Stimulated activated CD4-positive, alpha-beta T cell treated with anti-CD3 and anti-CD28 coated beads, Interleukin-4, amount 100 ng/mL, for 24 hours (primary cell): ENCODE measurements at places on chromosomes 7 and 10.

DNA sequence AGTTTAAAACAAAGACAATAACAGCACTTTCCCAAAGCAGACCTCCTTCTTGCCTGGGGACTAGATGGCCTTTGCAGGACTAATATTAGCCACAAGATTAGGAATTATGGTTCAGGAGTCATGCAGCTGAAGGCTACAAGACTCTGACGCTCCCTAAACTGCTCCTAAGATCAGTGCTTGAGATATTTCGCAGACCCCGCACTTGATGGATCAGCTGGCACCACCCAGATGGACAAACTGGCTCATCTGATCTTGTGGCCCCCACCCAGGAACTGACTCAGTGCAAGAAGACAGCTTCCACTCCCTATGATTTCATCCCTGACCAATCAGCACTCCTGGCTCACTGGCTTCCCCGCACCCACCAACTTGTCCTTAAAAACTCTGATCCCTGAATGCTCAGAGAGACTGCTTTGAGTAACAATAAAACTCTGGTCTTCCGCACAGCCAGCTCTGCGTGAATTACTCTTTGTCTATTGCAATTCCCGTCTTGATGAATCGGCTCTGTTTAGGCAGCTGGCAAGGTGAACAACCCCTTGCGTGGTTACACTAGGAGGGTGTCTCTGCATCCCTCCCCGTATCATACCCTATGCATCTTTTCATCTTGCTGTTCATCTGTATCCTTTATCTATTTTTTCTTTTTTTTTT lies 26.9 kb upstream of the NRBF2 start:
- DNase-seq, result no peak

GRCh38 chr7:156764766-156765165 lies 124.2 kb downstream of the RNF32 start:
- no peak for DNase-seq

DNA sequence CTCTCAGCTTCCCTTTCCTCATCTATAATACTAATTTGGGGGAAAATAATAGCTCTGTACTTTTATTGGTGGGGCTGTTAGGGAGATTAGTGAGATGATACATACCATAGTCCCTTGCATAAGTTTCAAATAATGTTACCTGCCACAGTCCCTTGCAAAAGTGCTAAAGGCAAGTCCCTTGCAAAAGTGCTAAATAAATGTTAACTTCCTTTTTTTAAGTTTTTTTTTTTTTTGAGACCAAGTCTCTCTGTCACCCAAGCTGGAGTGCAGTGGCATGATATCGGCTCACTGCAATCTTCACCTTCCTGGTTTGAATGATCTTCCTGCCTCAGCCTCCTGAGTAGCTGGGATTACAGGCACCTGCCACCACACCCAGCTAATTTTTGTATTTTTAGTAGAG lies 43.4 kb upstream of the SRGN start:
- DNase-seq, result no peak

DNA sequence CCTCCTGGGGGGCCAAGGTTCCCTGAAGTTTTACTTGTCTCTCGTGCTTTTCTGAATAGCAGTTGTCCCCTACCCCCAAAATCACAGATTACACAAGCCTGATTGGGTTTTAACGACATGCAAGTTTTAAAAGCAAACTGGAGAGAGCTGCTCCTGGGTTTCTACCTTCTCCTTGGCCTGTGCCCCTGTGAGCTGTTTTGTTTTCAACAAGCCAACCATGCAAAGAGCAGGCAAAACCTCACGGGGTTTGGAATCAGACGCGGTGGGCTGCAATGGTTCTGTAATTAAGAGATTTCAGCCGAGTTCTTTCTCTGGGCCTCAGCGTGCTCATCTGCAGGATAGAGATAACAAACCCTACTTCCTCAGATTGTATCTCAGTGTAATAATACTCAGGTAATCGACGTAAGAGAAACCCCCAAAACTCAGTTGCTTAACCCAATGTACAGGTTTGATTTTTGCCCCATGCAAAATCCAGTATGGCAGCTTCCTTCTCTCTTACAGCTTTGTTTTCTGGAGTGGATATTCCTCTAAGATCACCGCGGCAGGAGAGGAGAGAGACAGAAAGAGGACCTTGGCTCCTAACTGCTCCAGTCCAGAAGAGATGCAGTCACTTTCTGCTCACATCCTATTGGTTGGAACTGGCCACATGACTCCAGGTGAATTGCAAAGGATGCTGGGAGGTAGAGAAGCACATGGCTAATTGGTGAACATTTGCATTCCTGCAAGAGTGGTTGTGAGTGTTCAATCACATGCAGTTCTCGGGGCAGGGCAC lies 42.0 kb downstream of the MYL10 start:
- no peak for DNase-seq

DNA sequence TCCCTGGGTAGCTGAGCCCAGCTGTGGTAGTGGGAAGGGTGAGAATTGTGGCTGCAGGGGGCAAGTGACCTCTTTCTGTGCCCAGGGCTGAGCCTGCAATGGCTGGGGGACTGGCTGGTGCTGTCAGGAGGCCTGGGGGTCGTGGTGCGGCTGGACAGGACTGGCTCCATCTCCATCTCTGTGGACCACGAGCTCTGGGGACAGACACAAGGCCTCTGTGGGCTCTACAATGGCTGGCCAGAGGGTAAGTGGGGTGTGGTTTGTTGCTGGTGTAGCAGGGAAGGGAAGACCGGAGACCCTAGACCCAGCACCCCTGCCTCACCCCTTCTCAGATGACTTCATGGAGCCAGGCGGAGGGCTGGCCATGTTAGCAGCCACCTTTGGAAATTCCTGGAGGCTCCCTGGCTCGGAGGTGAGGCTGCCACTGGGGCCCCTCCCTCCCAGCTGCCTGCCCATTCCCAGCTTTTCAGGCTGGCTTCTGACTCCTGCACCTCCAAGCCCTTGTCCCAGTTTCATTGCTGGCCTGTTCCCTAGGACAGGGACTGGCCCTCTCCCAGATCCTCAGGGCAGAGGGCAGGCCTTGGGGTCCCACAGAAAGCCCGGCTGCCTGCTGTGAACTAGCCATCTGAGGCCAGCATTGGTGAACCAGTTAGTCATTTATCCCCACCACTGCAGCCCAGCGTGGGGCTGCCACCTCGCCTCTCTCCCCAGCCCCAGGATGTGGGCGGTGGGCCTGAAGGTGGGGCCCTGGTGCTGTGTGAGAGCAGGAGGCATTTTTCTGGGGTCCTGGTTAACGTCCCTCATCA lies 5.5 kb upstream of the ZNF467 start:
- no peak for DNase-seq

GRCh38 chr7:115274-115911 lies 77.0 kb upstream of the FAM20C start:
- no peak for DNase-seq

GRCh38 chr7:133860628-133861335 lies 266.4 kb upstream of the LRGUK start:
- DNase-seq, result no peak

GRCh38 chr7:144885478-144885877 lies 49.6 kb upstream of the TPK1 start:
- no peak for DNase-seq

DNA sequence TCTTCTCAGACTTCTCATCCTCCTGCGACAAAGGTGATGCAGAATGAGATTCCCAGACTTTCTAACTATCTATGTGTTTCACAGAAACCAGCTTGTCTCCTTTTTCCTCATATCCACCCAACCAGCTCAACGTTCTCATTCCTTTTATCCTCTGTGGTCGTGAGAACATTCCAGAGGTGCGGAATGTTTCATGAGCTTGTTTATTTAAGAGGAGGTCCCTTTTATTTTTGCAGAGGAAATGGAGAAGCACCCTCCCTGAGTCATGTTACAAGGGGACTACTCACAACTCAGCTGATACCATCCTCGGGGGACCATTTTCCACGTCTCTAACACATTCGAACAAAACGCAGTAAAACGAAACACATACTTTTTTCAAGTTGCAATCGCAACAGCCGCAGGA lies 93.2 kb downstream of the ZRANB1 start:
- DNase-seq, result no peak

GRCh38 chr10:70889291-70889690 lies 926 bp upstream of the PCBD1 start:
- no peak for DNase-seq

- DNase-seq, result no peak
Measured at GRCh38 chr10:127313996-127314700, 117.8 kb upstream of the INSYN2A start.

DNA sequence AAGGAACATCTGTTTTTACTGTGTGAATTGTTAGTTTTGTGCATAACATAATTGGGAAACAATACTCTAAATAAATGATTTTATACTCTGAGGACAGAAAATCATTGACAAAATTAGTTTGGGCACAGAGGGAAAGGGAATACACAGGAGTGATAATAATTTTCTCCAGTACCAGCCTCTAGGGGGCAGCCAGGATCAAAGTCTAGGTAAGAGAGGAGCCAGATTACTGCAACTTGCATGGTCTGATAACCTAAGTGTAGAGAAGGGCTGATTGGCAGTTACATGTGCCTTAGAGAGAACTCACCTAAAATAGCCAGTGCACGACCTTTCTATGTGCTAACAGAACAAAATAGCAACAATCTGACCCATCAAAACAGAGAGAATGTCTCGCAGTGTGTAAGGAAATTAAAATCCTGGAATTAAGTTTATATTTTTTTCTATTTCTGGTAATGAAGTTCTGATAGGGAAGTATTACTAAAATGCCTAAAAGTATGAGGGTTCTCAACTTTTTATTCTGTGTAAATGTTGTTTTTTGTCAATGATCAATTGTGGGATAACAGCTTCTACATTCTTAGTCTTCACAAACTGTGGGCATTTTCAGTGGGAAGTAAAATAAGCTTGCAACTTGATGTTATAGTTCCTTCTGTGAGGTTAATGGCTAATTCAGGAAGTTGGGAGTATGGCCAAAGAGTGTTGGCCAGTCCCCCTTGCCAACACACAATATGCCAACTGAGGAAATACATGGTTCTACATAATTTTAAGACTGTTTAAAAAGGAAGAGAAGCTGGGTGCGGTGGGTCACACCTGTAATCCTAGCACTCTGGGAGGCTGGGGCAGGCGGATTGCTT lies 66.4 kb downstream of the EXOC6 start:
- peak; percentile 62 for DNase-seq

GRCh38 chr7:7522421-7522820 lies 13.3 kb downstream of the COL28A1 start:
- no peak for DNase-seq

GRCh38 chr10:101902032-101902819 lies 58.6 kb upstream of the KCNIP2 start:
- DNase-seq, result no peak

DNA sequence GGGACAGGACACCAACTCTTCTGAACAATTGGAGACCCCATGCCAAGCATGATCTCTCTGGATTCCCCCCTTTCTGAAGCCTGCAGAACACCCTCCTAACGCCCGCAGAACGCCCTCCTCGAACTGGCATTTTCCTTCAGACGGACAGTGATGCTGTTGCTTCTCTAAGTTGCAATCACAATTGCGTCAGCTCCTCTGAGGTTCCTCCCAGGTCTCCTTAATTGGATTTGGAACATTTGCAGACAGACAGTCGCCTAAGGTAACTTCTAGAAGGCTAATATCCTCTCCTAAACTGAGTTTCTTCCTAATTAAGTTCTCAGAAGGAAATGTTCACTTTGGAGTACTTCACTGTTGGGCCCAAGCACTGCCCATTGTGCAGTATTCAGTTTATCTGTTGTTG lies 20.5 kb upstream of the SERPINE1 start:
- no peak for DNase-seq

DNA sequence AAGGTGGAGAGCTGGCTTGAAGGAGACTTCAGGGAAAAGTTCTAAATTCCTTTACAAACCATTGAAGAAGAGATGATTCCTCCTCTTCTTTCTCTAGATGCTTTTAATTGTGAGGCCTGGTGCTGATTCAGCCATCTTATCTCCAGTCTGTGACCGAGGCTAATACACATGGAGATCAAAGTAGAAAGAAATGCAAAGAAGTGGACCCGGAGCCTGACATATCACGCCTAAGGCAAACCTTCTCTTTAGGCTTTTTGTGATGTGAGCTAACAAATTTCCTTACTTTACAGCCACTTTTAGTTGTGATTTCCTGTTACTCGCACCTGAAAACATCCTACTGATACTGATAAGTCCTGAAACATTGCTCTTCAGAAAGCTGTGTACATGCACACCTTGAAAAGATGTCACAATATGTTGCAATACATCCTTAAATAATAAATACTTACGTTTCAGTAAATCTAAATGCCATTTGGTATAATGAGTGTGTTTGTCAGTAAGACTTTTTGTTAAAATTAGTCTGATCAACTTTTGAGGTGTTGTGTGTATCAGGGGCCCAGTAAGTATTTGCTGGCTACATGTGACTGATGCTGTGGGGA lies 192.4 kb downstream of the BAMBI start:
- DNase-seq, result no peak

DNA sequence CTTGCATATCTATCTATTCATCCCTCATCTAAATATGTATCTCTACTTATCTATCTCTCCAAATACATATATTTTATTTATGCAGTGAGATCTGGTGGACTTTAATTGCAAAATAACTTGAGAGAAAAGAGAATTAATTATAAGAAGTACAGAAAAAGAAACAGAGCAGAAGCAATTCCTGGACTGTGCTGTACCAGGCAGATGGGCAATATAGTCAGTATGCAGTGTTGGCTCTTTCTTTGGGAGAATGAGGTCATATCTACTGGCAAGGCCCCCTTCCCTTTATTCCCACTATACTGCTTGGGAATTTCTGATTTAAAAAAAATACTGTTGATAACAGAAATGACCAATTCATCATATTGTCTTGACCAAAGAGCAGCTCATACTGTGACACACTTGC lies 49.0 kb upstream of the TOMM7 start:
- DNase-seq, result no peak

- DNase-seq, result peak; percentile 73
Measured at GRCh38 chr10:102673819-102674511, 29.7 kb downstream of the TRIM8 start.

DNA sequence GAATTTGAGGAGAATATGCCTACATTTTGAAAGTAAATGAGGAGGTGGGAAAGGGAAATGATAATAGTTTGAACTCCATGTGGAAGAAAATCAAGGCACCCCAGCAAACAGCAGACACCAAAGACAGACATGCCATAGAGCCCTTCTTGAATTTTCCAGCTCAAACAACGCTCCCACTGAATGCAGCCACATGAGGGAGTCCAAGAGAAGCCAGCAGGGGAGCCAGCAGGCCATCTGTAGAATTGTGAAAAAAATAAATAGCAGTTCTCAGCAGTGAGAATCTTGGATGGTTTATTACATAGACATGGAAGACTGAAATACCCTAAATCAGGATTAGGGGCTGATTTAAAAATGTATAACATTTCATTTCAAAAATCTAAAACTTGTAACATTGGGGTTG lies 1567.3 kb upstream of the LRRTM3 start:
- no peak for DNase-seq

GRCh38 chr10:88505680-88506215 lies 77.4 kb downstream of the RNLS start:
- DNase-seq, result no peak

DNA sequence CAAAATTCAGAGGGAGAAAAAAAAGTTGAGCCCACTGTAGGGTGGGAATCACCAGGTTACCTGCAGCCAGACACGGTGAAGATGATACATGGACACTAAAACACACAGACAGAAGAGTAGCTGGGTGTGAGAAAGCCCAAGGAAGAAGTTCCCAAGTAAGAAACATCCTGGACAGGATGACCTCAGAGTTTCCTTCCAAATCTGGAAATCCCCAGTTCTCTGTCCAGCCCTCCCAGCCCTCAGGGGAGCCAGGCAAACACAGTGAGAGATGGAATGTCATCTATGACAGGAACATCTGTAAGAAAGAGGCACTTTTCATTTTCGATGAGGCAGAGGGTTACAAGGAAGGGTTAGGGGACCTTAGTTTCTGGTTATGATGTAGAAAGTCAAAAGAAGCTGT lies 125.1 kb upstream of the LYZL1 start:
- DNase-seq, result no peak

- DNase-seq, result no peak
Measured at GRCh38 chr10:121988361-121989324, at the start of gene TACC2. TSS of gene TACC2 (plus strand) at chr10:121989163. CDS start at chr10:122021982, 32,819 bp downstream.
